T47D (cell line): ENCODE measurements at places on chromosomes 16 and 17.
A peak's percentile ranks its signal among the peaks of the same experiment; 100 is the strongest.

DNA sequence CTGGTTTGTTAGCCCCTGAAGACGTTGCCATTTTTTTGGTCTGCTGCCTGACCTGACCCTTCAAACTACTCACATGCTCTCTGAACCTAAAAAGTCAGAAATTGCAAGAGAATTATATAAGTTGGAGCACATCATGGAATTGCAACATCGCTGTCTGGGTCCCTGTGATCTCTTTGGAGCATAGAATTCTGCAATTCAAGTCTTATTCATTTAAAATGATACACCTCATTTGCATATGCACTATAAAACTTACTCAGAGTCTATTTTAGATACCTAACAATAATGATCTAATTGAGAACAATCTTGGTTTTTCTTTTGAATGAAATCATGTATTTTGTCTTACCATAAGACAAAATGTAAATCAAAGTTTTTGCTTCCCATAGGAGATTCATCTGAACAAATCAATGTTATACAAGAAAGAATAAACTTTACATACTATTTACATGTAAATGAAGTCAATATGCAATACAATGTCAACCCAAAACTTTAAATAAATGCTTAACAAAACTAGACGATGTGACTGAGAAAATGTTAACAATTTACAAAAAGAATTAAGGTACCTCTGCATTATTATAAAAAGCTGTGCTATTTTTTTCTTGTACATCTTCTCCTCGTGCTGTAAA is 99.7 kb downstream of the HELZ start:
- DNase-seq = no peak

DNA sequence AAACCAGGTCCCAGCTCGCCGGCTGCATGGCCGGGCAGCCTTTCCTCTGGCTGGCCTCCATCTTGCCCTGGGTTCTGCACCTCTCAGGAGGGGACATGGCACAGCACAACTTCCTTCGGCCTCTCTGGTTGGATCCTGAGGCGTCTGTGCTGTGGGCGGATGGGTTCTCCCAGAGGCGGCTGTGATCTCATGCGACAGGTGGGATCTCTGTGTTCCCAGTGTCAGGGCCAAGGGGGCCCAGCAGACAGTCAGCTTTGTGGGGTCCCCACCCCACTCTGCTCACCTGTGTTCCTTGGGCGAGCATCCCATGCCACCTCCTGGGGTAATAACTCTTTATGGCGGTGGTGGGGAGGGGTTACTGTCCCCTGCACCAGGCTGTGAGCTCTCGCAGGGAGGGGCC is 35.8 kb downstream of the FA2H start:
- no peak for DNase-seq

GRCh38 chr16:51820176-51820575 is 669.1 kb upstream of the SALL1 start:
- no peak for DNase-seq

- peak; percentile 91 for DNase-seq
Measured at GRCh38 chr17:47840742-47841487, at the start of gene SCRN2. TSS of gene SCRN2 (minus strand) at chr17:47841273. CDS start at chr17:47840843, 430 bp downstream.

- DNase-seq = no peak
Measured at GRCh38 chr16:23367988-23368387, 65.9 kb downstream of the SCNN1B start.

- no peak for DNase-seq
Measured at GRCh38 chr17:79288950-79289349, 214.3 kb downstream of the ENGASE start.

DNA sequence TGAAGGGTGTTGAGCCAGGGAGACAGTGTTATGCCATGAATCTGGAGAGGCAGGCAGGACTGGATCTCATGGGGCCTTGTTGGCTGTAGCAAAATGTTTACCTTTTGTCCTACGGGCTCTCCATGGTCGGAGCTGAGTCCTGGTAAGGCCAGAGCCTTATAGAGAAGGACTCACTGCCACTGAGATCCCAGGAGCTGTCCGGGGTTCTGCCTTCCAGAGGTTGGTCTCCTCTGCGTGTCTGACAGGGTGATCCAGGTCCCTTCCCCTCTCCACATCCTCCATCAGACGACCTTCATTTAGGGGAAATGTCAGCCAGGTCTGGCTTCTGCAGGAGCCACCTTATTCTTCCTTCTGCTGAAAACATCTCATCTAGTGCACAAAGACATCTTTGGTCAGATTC is 285.2 kb upstream of the N4BP1 start:
- DNase-seq = no peak

DNA sequence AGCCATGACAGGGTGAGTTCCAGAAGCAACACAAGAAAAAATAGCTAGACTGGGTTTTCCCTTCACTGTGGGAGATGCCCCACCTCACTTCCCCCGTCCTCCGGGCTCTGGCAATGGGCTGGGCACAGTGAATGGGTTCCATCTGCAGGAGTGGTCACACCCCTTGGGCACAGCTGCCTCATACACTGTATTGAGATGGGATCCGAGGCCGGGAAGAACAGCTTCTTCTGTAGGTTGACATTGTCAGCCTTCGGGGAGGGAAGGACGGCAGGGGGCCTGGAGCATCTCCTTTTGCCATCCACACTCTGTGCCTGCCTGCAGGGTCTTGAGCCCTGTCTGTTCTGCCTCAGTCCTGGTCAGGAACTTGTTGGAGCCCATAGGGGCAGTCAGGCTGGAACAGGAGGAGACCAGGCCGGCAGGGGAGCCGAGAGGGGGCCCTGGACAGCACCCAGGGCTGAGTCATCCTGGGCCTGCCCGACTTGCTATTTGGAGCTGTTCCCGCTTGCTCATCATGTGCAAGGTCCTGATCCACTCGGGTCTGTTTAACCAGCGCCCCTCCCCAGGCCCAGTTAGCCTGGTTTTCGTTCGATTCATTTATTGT is 286.7 kb downstream of the SEC14L1 start:
- no peak for DNase-seq

- no peak for DNase-seq
Measured at GRCh38 chr16:71703333-71703732, 21.2 kb downstream of the PHLPP2 start.

DNA sequence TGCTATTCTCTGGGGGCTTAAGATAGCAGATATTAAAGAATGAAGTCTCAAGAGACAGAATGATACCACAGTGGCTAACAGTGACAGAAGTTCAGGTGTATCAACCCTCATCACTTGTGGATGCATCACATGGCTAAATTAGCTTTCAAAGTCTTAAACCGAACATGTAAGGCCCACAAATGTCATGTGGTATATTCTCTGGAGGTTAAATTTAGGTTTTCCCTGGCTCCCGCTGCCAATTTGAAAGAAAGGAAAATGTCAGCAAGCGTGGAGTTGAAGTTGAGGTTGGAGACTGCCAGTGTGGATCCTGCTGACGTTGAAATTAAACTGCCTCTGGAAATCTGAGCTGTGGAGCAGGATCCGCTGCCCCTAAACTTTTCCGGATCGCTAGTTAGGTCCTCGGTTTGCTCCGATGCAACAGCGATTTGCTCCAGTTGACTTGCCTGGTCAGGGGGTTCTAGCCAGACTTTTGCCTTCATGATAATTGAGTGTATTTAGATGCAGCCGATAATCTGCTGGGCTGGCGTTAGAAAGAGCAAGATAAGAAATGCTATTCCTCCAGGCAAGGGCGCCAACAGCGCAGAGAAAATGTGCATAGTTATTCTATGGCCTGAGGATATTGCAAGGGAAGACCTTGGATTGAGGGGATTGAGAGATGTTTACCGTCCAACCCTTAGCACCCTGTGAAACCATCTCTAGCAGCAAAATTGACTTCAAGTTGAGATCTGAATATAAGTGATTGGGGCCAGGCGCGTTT is 443.9 kb downstream of the TMEM114 start:
- no peak for DNase-seq

DNA sequence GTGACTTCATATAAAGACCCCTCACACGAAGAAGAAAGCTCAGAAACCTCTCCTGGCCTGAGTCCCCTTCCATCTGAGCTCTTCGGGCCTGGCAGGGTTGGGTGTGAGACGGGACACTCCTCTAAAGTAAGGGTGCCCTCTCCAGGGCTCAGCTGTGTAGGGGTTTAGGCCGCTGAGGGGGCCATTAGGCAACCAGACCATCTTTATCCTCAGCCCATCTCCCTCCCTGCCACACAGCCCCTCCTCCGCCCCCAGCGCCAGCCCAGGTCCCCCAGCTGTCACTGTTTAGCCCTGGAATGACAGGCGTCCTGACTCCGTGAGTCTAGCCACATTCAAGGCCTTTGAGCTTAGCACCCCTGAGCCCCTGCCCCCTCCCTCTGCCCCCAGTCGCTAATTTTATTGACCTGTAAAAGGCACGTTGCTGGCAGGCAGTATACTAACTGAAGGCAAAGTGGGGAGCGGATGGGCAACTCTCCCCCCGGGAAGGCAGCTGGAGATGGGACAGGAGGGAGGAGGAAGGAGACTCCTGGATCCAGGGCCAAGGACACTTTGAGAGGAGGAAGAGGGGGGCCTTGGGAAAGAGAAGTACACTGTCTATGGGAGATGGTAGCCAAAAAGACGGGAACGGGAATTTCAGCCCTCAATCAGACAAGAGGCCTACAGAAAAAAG is 592 bp upstream of the ZNF385C start:
- no peak for DNase-seq

DNA sequence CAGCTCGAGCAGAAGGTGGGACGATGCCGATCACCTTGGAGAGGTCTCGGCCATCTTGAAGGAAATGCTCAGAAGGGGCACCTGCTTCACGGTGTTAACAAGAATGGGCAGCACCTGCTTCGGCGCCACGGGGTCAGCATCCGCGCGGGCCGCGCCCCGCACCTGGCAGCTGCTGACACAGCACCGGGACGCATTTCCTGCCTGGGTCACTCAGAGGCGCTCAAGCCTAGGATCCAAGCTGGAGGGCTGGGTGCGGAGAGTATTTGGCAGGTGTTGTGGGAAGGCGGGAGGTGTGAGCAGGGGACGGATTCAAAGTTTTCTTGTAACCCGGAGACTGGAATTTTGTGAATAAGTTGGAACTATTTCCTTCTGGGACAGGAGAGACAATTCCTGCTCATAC is 39.3 kb upstream of the AKTIP start:
- DNase-seq = no peak

DNA sequence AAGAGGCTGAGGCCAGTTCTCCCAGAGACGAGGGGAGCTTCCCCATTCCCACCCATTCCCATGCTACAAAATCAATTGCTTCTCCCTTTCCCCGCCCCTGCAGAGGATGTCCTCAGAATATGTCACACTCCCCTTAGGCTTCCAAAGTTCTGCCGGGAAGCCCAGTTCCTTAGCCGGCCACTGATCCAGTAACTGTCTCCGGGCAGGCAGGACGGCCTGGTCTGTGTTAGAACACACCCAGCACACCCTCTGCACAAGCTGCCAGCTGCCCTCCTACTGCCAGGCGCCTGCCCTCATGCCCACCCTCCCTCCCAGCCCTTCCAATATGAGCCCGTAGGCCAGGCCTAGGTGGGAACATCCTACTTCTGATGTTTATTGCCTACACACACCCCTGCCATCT is 31.1 kb downstream of the SGSM2 start:
- no peak for DNase-seq

- DNase-seq = no peak
Measured at GRCh38 chr17:80873307-80873951, 118.2 kb upstream of the CHMP6 start.

DNA sequence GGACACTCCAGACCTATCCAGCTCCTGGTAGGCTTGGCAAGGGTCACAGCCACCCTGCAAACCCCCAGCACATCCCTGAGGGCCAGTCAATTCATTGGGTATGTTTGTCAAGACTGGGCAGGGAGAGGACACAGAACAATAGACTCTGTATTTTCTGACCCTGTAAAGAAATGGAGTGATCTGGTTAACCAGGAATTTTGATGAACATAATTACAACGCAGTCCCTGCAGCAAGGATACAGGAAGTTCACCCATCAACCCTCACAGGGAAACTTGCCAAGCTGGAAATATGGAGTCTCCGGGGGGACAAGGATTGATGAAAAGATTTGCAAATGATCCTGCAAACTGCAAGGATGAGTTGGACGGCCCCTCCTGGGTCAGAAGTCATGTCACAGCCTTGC is 126.1 kb upstream of the RCVRN start:
- DNase-seq = no peak

GRCh38 chr17:37045351-37045922 is 96.7 kb downstream of the AATF start:
- DNase-seq = no peak

DNA sequence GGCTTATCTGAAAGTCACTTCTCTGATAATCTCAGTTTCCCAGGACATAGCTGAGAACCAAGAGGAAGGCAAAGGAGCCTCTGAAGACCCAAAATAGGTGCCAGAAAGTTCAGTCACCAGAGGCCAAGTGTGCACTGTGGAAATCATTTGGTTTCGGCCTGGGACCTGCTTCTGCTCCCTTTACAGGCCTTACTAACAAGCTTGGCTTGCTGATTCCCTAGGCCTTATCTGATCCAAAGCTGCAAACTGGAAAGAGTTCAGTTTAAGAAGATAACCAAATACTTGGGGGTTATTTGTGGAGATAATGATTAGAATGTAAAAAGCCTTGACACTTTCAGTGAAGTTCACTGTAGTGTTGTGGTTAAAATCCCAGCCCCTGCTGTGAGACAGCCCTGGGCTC is 17.0 kb downstream of the ITGA3 start:
- DNase-seq = no peak

DNA sequence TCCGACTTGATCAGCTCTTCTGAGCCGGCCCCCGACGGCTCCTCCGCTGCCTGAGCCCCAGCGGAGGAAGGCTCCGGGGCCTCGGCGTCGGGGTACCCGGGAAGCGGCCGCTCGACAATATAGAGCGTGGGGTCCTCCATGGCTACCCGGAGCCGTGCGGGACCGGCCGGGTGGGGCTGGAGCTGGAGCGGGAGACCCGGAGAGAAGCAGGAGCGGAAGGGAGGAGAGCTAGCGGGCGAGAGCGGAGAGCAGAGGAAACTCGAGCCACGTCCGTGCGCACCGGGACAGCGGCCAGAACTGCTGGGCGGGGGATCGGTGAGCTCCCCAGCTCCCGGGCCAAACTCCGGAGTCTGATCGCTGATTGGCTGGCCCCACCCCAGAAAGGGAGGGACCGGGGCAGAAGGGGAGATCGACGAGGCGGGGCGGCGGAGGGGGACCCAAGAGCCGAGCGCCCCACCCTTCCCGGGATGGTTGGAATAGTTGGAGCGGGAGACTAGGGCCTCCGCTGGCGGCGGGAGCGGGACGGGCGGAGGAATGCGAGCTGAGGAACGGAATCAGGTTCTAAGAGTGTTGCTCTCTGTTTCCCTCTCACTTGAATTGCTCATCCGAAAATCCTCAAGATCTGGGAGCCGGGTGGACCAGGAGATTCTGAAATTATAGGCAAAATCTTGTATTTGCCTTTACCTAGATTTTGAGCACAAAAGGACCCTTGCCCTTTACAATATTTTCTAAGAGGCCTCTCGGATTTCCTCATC is at the start of gene CAVIN1:
CAVIN1 (minus strand) TSS at position 299 of the 755 bp plus-strand sequence; CDS start at position 140, 159 bp downstream.
- peak; percentile 99 for DNase-seq

DNA sequence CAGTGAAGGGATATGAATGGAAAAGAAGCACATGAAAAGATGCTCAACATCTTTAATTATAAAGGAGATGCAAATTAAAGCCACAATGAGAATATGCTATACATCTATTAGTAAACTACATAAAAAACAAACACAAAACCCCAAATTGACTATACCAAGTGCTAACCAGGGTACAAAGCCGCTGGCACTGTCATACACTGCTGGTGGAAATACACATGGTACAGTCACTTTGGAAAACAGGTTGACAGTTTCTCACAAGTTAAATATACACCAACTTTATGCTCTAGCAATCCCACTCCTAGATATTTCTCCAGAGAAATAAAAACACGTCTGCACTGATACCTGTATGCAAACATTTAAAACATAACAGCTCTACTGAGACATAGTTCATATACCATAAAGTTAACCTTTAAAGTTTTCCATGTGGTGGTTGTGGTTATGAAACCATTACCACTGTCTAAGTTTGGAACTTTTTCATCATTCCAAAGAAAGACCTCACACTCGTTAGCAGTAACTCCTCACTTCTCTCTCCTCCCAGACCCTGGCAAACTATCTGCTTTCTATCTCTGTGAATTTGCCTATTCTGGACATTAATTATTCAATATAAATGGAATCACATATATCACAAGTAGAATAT is 42.7 kb downstream of the ADGRG5 start:
- DNase-seq = no peak
